Fibroblast of skin of right quadriceps (primary cell): ENCODE measurements at places on chromosomes 2 and 18.

GRCh38 chr18:63378919-63379638 lies 12.1 kb upstream of the KDSR start:
- no peak for DNase-seq

DNA sequence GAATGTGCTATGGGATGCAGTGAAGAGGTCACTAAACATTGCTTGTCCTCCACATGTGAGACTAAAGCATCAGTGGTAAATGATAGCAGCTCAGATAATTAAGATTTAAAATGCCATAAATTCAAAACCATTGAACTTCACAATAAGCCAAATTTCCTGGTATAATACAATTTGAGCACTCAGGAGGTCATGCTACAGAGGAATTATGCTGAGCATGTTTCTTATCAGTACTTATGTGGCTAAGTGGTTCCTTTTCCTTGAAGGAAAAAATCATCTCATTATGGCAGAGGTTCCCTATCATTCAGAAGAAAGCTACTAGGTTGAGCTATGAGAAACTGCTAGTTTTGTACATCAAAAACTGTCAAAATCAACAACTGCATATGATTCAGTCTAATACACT lies 156.6 kb downstream of the AGPS start:
- no peak for DNase-seq

- DNase-seq: no peak
Measured at GRCh38 chr2:236049981-236050380, 118.2 kb downstream of the GBX2 start.

DNA sequence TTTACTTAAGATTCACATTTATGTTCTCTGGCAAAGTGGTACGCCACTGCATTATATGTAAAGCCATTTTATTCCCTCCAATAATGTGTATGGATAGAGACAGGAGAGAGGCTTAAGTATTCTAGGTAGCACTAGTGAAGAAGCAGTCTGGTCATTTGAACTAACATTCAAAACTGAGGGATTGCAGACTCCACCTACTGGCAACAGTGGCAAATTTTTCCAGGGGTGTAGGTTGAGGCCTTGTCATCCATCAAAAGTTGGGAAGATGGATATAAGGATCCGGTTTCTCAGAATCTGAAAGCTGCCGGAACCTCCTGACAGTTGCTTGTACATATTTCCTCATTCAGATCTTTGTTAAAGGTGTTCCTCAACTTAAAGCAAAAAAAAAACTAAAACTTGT lies 465.5 kb upstream of the FSHR start:
- peak; percentile 3 for DNase-seq

- DNase-seq: no peak
Measured at GRCh38 chr2:158725441-158725891, 69.7 kb upstream of the DAPL1 start.

DNA sequence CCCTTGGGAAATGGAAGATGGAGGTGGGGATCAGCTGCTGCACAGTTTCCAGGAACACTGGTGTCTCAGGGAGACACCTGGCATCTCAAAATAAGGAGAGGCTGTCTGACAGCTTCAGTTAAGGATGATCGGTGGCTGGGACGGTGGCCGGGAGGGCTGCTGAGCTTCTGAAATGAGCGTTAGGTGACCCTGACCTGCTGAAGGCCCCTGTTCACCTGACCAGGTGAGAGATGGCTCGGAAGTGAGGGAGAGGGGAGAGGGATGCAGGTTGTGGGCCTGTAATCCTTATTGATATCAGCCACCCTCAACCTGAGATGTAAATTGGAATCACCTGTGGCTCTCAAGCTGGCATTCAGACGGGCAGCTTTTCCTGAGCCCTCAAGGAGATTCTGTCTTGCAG lies 99.0 kb downstream of the AGAP1 start:
- no peak for DNase-seq

GRCh38 chr2:215660687-215661086 lies 224.8 kb upstream of the FN1 start:
- peak; percentile 80 for DNase-seq

GRCh38 chr2:235278771-235279355 lies 215.0 kb upstream of the AGAP1 start:
- DNase-seq: no peak

- no peak for DNase-seq
Measured at GRCh38 chr2:239189711-239190131, 211.1 kb downstream of the HDAC4 start.

GRCh38 chr2:219128396-219128795 lies 32.2 kb downstream of the NHEJ1 start:
- DNase-seq: no peak

GRCh38 chr18:73279498-73279897 lies 411.7 kb upstream of the NETO1 start:
- DNase-seq: no peak

DNA sequence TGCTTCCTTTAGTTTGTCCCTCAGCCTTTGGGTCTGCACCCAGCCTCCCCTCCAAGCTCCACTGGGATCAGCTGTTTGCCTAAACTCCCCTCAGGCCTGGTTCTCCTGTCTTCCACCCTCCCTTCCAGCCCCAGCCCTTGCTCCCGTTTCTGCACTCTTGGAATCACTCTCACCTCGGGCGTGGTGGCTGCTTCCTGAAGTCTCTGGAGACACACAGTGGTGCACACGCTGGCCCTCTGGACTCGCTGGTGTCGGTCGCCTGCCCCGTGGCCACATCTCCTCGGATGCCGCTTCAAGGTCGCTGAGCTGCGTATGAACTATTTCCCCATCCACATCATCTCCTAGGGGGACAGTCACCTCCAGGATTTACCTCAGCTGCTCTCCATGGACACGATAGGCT lies 46.3 kb downstream of the PSMG2 start:
- no peak for DNase-seq

- peak; percentile 55 for DNase-seq
Measured at GRCh38 chr2:11778923-11779757, 32.7 kb downstream of the LPIN1 start.

DNA sequence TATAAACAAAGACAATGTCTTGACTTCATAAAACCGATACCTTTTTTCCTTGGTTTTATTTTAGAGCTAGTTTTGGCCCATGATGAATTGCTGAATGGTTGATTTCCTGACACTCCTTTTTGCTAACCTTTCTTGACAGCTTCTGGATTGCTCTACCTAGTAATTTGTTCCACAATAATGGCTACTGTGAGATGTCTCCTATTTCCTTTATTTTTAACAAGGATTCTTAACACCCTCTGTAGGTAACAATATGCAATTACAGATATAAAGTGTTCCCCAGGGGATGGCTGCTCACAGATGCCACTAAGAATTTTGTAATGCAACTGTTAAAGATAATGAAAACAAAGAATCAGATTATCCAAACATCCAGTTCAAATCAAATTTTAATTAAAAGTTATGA lies 100.8 kb upstream of the ATP5MC3 start:
- DNase-seq: peak; percentile 36

DNA sequence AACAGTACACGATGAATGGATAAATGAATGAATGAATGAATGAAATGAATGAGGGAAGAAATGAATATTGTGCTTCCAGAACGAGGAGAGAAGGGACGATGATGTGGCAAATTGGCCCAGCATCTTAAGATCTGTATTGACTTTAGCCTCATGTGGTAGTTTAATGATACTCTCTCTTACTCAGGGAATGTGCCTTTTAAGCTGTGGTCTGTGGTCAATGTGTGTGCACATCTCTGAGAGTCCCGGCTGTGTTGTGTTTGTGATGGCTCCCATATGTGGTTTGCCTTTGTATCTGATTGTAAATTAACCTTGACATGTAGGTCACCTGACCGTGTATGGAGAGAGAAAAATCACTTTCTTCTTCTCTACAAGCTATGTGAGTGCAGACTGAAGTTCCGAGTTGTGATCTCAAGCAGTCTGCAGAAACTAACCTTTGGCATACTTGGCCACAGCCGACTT lies 91.2 kb downstream of the NEDD4L start:
- DNase-seq: peak; percentile 78

- no peak for DNase-seq
Measured at GRCh38 chr2:193276069-193276468, 1081.3 kb upstream of the TMEFF2 start.

DNA sequence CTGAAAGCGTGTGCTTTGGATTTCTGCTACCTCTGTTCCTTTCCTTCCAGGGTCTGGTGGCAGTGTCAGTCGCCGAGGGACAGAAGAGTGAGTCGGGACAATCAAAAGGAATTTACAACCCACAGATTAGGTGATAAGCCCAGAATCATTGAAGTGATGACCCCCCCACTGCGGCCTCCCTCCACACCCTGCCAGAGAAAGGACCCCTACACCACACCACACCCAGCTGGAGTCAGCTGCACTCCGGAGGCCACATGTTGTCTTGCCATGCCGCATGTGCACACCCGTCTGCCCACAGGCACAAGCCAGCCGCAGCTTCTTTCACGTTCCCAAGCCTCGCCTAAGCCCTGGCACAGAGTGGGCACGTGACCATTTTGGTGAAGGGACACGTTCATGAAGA lies 366.8 kb upstream of the SALL3 start:
- no peak for DNase-seq

GRCh38 chr2:112138159-112139032 lies at the start of gene FBLN7:
TSS of gene FBLN7 (plus strand) at chr2:112138385. CDS start at chr2:112138656, 271 bp downstream.
- DNase-seq: no peak

- DNase-seq: peak; percentile 43
Measured at GRCh38 chr2:101754618-101755017, 57.1 kb downstream of the MAP4K4 start.

GRCh38 chr2:84971510-84972206 lies 697 bp downstream of the KCMF1 start:
- DNase-seq: peak; percentile 38

GRCh38 chr2:122545821-122546220 lies 790.4 kb downstream of the TSN start:
- no peak for DNase-seq

DNA sequence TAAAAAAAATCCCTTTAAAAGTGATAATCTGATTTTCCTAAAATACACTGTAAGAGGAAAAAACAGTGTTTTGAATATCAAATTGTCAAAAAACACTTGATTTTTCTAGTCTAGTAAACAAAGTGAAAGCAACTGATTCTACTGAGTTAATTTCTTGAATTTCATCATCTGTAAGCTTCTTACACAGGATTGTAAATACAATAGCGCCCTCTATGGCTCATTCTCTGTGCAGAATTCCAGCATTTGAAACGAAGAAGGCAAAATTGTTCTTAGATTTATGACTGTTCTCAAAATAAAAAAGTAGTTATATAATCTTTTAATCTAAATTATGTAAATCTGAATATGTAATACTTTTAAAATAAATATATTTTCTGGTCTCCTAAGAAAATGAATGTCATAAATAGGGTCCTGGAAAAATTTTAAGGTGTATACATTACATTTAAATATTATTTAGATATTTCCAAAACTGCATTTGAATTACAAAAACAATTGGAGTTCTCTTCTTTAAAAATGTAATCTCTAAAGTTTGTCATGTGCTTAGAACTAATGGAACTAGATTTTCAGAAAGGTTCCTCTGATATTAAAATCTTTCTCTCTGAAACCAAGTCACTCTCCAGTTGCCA lies 176.9 kb upstream of the MC4R start:
- peak; percentile 69 for DNase-seq

DNA sequence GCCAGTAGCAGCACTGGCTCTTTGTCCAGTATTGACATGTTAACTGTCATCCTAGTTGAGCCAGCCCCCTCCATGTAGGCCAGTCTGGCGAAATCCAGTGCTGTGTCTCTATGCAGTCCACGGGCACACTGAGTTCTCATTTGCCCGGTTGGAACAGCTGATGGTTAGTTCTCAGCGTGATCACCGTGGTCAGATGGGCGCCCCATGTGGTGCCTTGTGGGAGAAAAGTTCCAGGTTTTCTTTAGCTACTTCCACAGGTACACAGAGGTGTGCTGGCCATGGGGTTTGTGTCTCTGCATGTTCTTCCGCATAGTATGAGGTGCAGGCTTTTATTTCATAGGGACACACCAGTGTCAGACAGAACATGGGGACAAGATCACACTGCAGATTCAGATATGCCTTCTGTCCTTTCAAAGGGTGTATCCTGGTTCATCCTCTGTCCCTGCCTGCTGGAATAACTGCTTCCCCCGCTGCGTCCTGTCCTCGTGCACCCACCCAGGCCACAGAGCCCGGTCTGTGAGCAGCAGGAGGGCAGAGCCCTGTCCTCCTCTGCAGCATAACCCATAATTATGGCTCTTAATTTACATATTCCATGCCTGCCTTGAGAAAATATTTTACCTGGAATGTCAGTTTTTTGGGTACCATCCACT lies 334.1 kb downstream of the GBX2 start:
- no peak for DNase-seq

DNA sequence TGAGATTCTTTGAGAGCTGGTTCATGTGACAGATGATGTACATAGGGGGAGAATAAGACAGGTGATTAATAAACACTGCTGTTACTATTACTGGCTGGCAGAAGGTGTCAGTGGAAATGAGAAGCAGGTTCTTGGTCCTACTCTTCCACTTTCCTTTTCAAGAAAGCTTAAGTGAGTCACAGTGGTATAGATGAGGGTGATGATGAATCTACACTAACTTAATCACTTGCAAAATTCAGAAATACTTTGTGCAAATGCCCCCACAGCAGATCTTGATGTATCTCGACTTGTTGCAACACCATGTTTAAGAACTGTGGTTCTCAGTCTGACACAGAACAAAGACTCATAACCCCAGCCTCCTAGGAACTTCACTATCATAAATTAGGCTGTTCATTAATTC lies 35.9 kb upstream of the MGAT5 start:
- DNase-seq: peak; percentile 43

GRCh38 chr2:17637131-17637906 lies 96.8 kb downstream of the VSNL1 start:
- no peak for DNase-seq

- peak; percentile 58 for DNase-seq
Measured at GRCh38 chr2:226743915-226744314, 55.7 kb downstream of the IRS1 start.

- DNase-seq: peak; percentile 45
Measured at GRCh38 chr2:168136392-168136977, 110.9 kb downstream of the STK39 start.
